ENCODE measurements at places on chromosomes 11 and 22.

GRCh38 chr22:19801340-19802000 lies 40.9 kb downstream of the TBX1 start:
- DNase-seq = no peak

GRCh38 chr22:45686836-45687235 lies 15.2 kb downstream of the ATXN10 start:
- DNase-seq = no peak

DNA sequence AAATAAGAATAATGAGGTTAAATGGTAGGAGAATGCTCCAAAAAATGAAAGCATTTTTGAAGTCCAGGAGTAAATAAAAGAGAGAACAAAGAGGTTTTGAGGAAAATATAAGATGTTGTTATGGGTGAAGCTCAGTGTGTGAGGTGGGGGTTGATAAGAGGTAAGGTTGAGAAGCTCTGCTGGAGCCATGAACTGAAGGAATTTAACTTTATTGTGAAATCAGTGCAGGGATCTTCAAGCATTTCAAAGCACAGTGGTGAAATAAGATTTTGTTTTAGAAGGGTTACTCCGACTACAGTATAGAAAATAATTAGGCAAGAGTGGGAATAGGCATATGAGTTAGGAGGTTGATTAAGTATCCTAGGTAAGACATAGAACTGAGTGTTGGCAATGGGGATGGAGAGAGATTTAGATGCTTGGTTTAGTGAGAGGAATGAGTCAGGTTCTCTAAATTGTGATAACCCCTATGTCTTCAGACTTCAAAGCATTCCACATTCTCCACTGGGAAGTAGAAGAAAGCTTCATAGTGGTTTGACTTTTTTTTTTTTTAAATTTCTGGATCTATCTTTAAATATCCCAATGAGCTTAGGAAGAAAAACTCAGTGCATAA lies 403.2 kb downstream of the AASDHPPT start:
- no peak for DNase-seq

DNA sequence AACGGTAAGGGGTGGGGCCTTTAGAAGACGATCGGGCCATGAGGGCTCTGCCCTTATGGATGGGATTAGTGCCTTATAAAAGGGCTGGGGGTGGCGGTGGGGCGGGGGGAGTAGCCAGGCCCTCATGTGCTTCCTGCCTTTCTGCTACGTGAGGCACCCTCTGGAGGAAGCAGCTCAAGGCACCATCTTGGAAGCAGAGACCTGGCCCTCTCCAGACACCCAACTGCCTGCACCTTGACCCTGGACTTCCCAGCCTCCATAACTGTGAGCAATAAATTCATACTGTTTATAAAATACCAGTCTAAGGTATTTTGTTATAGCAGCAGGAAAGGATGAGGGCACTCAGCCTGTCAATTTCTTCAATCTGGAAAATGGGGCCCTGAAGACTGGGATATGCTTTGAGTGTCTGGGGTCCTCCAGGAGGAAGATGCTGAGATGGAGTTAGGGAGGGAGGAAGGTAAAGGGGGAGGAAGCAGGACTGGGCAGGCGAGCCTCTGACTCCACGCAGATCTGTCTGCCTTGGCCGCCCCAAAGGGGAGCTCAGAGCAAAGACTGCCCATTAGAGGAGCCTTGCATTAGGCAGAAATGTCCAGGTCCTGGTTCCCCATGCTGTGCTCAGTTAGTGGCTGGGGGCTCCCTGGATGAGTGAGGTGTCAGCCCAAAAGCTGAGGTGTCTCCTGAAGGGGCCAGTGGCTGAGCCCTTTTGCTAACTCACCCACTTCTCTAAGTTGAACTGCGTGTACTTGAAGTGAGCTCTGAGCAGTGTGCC lies 5.3 kb downstream of the CABP2 start:
- no peak for DNase-seq

- DNase-seq = no peak
Measured at GRCh38 chr11:69145050-69145380, 10.7 kb upstream of the SMIM38 start.

DNA sequence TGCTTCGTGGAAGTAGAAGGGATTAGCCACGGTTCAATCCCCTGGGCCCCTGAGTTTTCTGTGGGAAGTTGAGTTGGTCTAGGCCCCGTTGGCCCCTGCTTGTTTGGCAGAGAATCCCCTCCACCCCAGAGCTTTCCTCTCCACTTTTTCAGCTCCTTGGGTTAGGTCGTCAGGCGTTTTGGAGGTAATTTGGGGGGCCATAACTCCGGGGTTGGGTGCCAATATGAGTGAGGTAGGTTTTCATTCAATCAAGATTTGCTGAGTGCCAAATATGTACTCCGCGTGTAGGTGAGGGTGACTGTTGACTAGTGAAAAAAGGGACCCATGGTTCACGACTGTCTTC lies 590 bp downstream of the ATG13 start:
- no peak for DNase-seq

DNA sequence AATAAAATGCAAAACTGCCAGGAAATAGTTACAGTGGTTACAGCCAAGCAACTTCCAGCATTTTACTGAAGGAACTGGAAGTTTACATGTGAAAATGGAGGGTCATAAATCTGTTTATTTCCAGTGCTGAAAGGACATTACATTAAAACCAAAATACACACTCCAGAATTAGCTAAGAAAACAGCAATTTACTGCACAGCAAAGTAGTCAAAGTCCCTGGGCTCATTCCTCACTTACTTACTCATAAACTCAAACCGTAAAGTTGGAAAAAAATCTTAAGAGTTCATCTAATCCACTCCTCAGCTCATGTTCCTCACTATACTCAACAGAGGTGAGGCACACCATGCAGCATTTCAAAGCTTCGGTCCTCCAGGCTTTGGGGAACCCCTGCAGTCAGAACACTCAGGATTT lies 17.4 kb downstream of the CTSC start:
- DNase-seq = no peak

DNA sequence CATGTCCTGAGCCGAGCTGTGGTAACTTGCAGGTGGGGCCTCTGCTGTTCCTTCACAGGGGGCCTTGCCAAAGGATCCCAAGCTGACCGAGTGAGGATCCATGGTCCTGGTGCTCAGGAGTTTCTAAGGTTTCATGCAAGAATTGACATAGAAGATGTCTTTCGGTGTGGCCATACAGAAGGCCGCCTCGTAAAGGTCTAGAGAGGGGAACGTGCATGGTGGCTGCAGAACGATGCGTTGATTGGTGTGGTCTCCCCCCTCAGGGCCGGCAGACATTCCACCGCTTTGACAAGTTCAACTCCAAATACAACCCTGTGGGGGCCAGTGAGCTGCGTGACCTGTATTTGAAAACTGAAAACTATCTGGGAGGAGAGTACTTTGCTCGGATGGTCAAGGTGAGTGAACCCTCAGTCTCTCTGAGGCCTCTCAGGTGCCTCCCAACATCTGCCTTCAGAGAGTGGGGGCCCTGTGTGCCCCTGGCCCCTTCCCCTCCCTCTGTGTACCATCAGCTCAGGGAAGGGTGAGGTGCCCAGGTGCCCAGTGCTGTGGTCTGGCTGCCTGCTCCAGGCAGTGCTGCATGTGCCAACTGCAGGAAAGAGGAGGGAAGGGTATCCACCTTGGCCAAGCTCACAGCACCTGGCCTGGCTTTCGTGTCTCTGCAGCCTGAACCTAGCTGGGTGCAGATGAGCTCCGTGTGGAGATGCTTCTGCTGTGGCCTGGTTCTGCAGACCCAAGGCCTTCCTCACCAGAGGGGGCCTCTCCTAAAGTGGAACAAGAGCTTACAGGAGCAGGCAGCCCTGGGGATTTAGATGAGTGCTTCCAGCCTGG lies 39.8 kb downstream of the AMPD3 start:
- no peak for DNase-seq

DNA sequence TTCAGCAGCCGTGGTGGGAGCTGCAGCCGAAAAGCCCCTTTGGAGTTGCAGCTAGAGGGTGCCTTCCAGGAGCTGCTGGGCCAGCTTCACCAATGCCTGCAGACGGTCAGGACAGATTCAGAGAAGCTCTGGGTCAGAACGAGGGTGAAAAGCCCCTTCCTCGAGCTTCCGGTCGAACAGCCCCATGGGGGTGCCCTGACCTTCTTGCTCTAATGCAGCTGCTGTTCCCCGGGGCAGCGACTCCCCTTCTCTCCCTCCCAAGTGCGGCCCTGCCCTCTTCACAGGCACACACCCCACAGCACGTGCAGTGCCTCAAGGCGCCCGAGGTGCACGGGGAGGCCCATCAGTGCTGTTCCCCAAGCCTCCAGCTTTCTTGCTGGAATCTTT lies 9.6 kb upstream of the IFITM3 start:
- DNase-seq = no peak

- no peak for DNase-seq
Measured at GRCh38 chr11:67016550-67016949, 6.4 kb upstream of the SYT12 start.

GRCh38 chr11:2926611-2927051 lies 2.6 kb downstream of the PHLDA2 start:
- DNase-seq = no peak

DNA sequence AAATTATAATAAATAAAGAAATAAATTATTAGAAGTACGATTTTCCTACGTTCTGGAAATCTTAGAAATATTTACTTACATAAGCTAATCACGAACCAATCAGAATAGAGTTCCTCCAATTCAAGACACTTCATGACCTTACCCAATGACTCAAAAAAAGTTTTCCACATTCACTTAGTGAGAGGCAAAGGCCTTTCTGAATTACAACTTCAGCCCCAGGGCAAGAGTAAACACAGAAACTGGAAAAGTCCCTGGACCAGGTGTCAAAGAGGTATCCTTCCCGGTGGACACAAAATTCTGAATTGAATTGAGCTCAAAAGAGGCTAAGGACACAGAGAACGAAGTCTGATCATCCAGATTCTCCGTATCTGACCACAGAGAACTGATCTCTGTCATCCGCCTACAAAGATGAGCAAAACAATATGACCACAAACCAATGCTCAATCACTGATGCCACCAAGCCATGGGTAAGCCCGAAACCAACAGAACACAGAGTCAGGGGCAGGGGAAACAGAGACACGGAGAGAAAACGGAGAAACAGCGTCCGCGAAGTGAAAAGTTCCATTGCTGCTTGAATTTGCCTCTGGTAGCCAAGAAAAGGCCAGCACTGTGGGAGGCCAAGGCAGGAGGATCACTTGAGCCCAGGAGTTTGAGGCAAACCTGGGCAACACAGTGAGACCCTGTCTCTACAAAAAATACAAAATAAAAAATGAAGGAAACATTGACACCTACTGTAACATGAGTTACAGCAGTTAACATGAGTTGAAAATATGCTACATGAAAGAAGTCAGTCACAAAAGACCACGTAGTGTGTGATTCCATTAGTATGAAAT lies 6.8 kb downstream of the BID start:
- no peak for DNase-seq

GRCh38 chr22:23075525-23076216 lies 5.4 kb downstream of the GNAZ start:
- DNase-seq = no peak

- DNase-seq = no peak
Measured at GRCh38 chr22:26182723-26183122, 13.5 kb downstream of the SEZ6L start.

DNA sequence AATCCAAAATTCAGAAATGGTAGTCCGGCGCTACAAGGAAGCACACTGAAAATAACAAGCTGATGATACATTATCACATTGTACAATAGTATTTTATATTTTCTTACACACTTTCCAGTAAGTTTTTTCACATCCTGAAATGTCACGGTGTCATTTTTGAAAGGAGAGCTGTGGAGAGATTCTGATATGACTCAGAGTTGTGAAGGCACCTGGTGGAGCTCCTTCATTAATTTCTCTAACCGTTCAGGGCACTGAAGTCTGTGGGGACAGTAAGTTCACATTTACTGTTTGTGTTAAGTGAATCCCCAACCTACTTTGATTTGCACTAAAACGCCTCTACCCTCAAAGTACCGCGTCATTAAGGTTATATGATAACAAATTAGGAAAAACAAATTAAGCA lies 13.3 kb downstream of the LDHAL6A start:
- DNase-seq = no peak

DNA sequence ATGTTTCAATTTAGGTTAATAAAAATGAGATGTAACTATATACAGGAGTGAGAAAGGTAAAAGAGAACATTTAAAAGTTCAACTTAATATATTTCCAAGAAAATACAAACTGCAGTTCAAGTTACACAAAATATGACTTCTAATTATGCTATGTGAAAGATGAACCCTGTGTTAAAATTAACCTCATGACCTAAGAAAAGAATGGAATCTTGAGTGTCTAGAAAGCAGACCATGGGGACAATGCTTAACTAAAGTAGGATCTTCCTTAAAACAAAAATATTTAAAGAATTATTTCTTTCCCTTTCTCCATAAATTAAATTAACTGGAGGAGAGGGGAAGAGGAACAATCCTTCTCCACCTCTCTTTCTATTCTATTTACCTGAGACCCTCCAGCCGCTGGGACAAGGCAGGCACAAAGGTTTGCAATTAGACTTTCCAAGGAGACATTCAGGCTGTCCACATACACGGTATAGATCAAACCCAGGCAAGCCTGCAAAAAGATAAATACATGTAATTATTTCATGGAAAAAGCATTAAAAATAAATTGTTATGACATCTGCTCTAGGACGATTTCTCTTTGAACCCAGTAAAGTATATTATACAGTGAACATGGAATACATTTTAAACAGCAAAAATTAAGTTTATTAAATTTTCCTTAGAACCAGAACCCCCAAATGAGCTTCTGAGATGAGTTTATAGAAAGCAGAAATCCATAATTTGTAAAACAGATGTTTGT lies 264.5 kb downstream of the SBF2 start:
- no peak for DNase-seq

GRCh38 chr11:67583247-67584204 lies at the start of gene GSTP1:
Gene GSTP1 (plus strand): TSS chr11:67583812. CDS start chr11:67583844, 32 bp downstream.
- DNase-seq = peak; percentile 76

DNA sequence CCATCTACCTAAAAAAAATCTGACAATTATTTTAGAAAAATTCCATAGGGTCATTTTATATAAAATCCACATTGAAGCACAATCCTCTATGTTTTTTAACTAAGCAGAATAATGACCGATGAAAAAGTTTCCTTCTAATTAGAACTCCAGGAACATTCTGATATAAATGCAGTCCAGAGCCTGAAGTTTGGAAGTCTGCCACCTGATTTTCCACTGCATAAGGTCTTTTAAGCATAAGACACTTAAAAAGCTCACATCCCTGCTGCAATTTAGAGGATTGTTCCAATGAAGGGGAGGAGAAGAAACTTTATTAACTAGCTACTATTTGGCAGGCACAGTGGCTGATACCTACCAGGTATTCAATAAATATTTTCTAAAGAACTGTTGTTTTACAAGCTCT lies 570.3 kb upstream of the ANO5 start:
- DNase-seq = no peak

DNA sequence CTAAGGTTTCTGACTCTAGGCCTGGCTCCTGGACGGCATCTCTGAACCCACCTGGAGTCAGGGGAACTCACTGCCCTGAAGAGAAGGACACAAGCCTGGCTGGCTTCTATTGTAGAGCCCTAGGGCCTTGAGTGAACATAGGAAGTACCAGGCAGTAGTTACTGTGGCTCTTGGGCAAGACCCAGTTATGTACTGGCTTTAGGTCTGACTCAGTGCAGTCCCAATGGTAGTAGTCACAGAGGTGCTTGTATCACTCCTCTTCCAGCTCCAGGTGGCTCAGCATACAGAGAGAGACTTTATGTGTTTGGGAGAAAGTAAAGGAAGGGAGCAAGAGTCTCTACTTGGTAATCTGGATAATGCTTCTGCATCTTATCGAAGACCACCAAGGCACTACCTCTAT lies 13.9 kb upstream of the PAK1 start:
- DNase-seq = no peak

All from omental fat pad (tissue), 4 donors.